ENCODE measurements at places on chromosomes 11 and 22. TPM values are rescaled to one million over a fixed set of nuclear protein-coding genes. Genes with fewer than 3 reads are reported as not detected.

The SLC5A12 gene
- not detected for total RNA-seq

The NRGN gene
- 3.1 TPM for total RNA-seq

The JAML gene
- total RNA-seq, result 2.5 TPM

DNA sequence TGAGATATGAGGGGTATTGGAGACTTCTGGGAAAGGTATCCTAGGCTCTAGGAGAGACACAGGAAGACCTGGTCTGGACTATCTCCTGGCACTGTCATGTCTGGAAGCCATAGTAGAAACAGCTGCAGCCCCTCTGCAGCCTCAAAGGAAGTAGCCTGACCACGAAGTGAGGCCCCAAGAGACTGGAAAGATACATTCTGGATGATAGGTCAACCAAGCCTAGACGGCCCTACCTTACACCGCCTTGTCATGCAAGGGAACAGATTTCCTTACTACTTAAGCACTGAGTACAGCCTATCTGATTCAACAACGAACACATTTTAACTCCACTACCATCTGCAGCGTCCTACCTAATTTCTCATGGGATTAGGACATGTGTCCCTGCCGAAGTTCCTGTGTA, 31.1 kb downstream of the UQCR10 start:
- peak overlapping the region; percentile 80 for H3K27ac ChIP-seq
- H3K36me3 ChIP-seq, result peaks cover 28% of the 10 kb centered on the region
- no peak overlapping the region for H3K4me3 ChIP-seq
- no peaks in the 10 kb centered on the region for H3K27me3 ChIP-seq
- DNase-seq, result no peak

DNA sequence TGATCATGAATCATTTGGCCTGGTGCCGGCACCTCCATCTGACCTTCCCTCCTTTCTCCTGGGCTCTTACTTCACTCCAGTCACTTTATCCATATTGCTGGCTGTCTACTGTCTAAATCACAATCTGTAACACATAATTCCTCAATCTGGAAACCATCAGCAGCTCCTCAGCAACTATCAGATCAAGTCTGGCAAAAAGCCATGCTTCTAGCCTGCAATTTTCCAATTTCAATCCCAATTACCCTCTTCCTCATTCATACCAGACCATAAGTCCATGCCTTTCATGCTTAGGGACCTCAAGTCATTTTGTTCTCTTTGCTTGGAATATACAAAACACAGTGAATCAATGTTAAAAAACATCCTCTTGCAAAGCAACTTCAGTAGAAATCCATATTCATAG, 882.8 kb upstream of the ANO3 start:
- no peaks in the 10 kb centered on the region for H3K27me3 ChIP-seq
- no peak overlapping the region for H3K4me3 ChIP-seq
- H3K36me3 ChIP-seq, result no peaks in the 10 kb centered on the region
- no peaks in the 10 kb centered on the region for H3K4me1 ChIP-seq
- H3K27ac ChIP-seq, result no peak overlapping the region
- no peak for DNase-seq

GRCh38 chr11:47587723-47588326, 1.3 kb downstream of the FAM180B start:
- peaks cover 5% of the 10 kb centered on the region for H3K27me3 ChIP-seq
- no peak overlapping the region for H3K4me3 ChIP-seq
- no peak for DNase-seq
